GM12864 (cell line): ENCODE measurements at places on chromosomes 1 and 21.

- no peak for DNase-seq
Observed at GRCh38 chr1:221805121-221805520, 63.2 kb upstream of the DUSP10 start.

- DNase-seq: no peak
Observed at GRCh38 chr1:159879977-159880376, 17.5 kb upstream of the VSIG8 start.

DNA sequence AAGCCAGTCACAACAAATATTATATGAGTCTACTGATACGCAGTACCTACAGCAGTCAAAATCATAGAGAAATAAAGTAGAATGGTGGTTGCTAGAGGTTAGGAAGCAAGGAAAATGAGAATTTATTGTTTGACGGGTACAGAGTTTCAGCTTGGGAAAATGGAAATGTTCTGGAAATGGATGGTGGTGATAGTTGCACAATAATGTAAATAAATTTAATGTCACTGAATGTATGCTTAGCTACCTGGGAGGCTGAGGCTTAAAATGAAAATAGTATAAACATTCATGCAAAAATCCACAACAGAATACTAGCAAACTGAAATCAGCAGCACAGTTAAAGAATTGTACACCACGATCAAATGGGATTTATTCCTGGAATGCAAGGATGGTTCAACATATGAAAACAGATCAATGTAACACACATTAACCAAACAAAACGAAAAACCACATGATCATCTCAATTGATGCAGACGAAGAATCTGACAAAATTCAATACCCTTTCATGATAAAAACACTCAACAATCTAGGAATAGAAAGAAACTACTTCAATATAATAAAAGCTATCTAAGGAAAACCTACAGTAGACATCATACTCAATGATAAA lies 10.7 kb downstream of the TUT4 start:
- no peak for DNase-seq

GRCh38 chr1:19337289-19337688 lies 25.2 kb downstream of the SLC66A1 start:
- DNase-seq: no peak

GRCh38 chr1:7589080-7589735 lies 181.9 kb upstream of the VAMP3 start:
- no peak for DNase-seq

- no peak for DNase-seq
Observed at GRCh38 chr1:1344655-1345361, 4.4 kb downstream of the DVL1 start.

DNA sequence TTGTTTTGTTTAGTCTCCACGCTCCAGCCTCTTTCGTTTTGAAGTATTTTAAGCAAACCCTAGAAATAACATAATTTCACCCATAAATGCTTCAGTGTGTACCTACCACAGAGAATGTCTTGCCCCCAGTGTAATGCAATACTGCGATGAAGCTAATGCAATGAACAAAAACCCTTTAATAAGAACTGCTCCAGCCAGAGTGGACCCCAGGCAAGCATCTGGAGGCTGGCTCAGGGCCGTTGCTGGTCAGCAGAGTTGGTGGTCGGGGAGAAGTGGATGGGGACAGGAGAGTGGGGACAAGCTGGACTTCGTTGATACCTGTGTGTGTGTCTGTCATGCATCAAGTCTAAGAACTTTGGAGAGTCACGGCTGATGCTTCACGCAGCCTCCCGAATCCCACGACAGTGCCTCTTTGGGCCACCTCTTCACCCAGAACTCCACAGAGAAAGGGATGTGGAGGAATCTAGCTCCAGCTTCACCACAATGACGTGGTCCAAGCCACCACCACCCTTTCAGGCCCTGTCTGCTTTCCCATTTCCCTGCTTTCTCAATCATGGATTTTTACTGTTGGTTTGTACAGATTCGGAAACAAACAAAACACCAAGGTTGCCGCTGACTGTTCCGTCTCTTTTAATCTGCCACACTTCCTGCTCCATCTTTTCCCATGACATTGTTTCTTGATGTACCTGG lies 108.6 kb upstream of the ERRFI1 start:
- DNase-seq: no peak

DNA sequence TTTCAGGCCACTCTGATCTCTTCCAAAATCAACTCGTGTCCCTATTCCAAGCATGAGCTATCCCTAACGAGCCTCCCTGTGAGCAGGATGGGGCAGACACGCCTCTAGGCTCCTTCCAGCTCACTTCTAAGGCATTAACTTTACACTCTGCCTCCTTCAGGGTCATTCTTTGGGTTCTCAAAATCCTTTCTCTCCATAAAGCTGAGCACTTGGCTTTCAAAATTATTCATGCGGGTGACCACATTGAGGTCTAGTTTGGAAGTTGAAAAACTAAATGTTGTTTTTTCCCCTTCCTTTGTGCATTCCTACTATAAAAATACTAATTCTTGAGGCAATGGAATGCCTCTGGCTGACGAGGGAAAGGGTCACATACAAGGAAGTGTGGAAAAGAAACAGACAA lies 33.5 kb upstream of the BMP8B start:
- DNase-seq: no peak

DNA sequence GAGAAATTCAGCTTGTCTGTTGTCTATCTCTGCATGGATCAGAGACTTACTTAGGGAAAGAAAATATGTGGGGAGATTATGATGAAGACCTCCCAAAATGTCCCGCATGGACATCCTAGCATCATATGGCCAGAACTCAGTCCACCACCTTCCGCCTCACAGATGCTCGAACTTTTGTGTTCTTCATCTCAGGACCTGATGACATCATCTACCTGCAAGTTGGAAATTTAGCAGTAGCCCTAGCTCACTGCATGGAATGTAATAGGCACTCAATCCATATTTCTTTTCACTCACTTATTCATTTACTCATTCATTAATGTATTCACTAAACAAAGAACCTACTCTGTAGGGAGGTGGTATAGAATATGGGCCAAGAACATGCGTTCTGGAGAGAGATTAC lies 96.8 kb downstream of the CLIC6 start:
- no peak for DNase-seq

DNA sequence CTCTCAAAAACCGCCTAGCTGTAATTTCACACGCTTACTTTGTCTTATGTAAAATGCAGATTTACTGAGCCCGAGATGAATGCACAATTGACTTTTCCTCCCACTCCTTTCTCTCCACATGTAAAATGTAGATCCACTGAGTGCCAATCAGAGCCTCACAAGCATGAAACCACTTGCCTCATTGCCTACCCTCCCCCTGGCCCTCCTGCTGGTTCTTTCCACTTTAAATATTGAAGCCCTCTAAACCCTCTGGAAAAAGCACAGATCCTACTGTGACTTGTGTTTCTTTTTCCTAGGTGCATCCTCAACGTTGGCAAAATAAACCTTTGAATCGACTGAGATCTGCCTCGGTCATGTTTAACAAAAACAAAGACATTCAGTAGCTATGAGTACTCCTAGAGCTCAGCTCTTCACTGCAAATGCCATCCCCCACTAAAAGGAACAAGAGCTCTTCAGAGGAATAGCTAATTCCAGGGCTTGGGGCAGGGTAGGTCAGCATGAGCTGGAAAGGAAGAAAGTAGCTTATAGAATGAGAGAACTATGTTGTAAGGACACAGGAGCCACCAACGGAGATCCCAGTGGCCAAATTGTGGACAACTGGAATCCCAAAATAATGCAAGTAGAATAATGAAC lies 365.5 kb upstream of the RUNX1 start:
- DNase-seq: no peak

DNA sequence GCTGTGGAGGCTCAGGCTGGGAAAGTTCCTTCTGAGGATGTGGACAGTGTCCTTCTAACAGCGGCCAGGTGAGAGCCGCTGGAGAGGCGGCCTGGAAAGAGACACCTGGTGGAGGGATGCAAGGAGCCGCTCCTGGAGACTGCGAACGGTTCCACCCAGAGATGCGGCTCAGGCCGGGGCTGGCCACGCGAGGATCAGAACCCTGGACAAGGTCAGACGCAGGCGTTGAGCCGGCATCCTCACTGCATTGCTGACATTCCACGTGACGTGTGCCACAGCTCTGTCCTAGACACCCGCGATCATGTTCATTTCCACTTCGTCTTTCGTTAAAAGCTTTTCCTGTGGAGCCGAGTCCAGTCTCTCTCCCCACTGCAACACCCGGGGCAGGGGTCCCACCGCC lies 28.8 kb downstream of the CFAP74 start:
- no peak for DNase-seq

DNA sequence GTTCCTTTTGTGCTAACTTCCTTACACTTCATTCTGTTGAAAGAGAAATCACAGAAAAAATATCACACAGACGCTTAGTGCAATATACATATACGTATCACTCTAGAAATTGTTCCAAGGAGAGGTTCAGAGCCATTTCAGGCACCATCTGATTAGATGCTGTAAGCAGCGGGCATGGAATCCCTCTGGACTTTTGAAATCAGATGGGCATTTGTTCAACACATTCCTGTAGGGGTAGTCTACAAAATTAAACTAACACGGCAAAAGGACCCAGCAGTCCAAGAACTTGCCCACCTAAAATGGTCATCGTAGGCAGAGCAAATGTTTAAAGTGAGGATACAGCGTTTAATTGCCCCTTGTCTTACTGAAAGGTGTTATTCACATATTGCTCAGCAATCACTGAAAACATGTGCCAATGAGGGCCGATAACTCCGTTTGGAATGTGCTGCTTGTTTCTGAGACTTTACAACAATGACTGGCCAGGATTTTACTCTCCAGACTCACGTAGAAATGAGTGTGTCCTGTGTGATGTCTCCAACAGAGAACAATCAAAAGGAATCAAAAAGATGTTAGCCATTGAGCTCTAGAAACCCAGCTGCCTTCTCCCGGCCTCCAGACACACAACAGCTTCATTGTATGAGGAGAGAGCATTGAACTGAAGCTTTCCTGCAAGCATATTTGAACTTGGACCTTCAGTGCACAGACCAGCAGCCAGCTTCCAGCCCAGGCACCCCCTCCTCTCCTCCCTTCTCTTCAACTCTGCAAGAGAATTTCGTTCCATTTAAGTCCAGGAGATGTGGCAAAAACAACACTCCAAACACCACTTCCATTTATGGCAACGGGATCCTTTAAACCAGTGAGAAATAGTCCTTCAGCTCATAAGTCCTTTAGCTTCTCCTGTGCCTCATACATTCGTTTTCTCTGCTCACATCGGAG lies 32.1 kb upstream of the ADORA3 start:
- DNase-seq: no peak

GRCh38 chr1:209527372-209527771 lies 56.1 kb upstream of the CAMK1G start:
- DNase-seq: no peak

DNA sequence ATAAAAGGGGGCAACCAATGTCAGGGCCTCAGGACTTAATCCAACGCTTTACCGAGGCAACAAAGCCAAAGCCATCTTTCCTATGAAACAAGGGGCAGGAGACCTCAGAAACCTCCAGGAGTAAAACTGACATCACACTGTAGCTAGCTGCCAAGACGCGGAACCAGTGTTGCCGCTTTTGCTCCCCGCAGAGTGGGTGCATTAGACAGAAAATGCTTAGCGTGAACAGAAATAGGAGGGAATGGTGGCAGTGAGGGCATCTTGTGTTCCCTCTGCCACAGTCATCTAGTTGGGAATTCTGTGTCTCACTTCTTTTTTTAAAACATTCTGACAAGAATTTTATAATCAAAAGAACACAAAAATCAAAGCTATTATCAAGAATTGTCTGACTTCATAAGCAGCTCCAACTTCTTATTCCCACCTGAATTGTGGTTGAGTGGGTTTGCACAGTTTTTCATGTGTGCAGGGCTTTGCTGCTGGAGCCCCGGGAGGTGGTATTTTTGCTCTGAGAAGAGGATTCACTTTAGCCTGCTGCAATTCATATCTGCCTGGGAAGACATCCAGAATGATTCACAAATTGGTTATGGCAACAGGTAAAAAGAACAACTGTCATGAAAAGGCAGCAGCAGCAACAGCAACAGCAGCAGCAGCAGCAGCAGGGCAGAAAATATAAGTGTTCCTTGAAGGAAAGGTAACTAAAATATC lies 82.2 kb upstream of the DIRAS3 start:
- DNase-seq: no peak

DNA sequence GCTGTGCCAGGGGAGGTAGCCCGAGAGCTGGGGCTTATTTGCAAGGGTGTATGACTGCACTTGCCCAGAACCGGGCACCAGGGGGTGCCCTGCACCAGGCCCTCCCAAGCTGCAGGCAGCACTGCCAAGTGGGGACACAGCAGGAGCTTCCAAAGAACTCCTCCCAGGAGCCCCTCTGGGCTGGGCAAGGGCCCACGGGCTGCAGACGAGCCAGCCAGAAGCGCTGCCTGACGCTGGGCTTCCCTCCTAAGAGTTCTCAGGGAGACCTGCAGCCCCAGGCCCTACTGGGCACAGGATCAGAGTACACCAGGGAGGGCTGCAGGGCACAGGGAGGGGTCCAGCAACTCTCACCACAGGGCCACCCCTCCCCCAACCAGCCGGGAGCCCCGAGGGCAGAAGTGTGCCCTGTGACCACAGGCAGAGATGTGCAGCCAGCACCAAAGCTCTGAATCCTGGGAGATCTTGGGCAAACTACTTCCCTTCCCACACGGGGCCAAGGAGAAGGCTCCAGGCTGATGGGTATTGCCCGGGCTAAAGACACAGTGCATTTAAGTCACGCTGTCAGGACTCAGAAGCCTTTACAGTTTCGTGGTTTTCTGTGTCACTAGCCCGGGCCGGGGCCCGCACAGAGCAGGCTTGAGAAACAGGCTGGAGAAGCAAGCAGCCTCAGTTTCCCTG lies 63.4 kb downstream of the KCNAB2 start:
- DNase-seq: peak; percentile 15

- DNase-seq: no peak
Observed at GRCh38 chr1:24048205-24048869, 63.6 kb downstream of the MYOM3 start.

DNA sequence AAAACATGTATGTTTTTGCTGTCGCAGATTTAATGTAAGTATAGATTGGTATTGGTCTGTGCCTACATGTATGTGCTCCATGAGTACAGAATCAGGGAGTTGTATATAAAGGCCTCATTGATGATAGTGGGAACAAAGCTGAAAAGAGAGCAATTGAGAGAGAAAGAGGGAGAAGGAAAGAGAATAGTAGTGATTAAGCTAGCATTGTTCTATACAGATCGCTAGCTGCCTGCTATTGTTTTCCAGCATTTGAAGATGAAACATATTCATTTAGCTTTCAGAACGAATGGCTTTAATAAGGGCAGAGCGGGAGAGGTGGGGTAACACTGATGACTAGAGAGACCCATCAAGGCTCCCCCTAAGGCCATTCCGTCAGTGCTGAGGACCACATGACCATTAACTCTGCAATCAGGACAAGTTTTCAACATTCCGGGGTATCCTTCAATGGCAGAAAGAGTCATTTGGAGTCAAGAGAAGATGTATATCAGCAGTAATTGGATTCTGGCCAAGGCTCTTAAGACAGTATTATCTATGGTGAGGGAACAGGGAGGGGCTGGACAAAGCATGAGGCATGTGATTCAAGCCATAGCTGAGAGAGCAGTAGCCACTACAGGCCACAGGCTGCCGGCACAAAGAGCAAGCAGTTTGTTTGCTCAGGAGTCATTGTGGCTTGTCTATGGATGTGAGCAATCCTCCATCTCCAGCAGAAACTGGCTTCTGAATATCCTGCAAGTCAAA lies 176.5 kb downstream of the PBX1 start:
- DNase-seq: no peak

- no peak for DNase-seq
Observed at GRCh38 chr1:83559129-83559840, 439.6 kb downstream of the TTLL7 start.
